ENCODE measurements at places on chromosomes 2 and 18.
A peak's percentile ranks its signal among the peaks of the same experiment; 100 is the strongest.

- DNase-seq = no peak
Measured at GRCh38 chr2:61357681-61358080, 113.2 kb downstream of the USP34 start.

GRCh38 chr2:136137982-136138381 lies 20.0 kb upstream of the CXCR4 start:
- DNase-seq = no peak

- DNase-seq = no peak
Measured at GRCh38 chr2:25190536-25190935, 22.2 kb upstream of the POMC start.

GRCh38 chr2:211205358-211205757 lies 649.0 kb downstream of the CPS1 start:
- DNase-seq = no peak

- DNase-seq = no peak
Measured at GRCh38 chr2:179521944-179522343, 257.3 kb upstream of the SESTD1 start.

DNA sequence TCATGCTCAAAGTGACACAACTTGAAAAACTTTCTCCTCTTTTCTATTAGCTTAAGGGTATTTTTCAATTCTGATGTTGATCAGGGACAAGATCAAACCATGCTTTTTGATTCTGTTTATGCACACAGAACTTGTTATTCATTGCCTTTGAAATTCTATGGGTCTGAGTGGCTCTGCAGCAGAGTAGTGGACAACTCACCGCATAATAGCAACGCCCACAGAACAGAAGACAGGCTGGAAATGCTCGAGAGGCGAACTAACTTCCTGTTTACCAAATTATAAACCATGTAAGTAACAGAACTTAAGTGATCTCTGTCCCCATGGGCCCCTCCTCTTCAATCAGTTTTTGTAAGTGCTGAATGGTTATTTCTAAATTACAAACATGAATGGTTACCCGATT lies 131.2 kb downstream of the CBLN2 start:
- DNase-seq = no peak

- no peak for DNase-seq
Measured at GRCh38 chr2:177169810-177170514, 42.6 kb upstream of the HNRNPA3 start.

DNA sequence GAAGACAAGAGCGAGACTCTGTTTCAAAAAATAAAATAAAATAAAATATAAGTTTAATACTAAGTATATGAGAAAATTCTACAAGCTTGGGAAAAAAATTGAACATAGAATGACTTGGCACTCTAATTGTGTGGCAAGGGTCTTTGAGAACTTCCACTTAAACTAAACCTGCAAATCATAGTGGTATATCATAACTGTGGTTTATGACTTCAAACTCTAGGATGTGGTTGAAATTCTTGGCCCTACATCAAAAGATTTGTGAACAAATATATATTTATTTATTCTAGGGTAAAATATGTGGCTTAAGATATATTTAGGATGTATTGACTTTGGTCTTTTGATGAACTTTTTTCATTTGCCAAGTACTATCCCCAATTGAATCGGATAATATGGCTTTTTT lies 3.1 kb upstream of the FAM171B start:
- DNase-seq = no peak

GRCh38 chr2:240648650-240649275 lies 23.5 kb downstream of the GPR35 start:
- DNase-seq = no peak

DNA sequence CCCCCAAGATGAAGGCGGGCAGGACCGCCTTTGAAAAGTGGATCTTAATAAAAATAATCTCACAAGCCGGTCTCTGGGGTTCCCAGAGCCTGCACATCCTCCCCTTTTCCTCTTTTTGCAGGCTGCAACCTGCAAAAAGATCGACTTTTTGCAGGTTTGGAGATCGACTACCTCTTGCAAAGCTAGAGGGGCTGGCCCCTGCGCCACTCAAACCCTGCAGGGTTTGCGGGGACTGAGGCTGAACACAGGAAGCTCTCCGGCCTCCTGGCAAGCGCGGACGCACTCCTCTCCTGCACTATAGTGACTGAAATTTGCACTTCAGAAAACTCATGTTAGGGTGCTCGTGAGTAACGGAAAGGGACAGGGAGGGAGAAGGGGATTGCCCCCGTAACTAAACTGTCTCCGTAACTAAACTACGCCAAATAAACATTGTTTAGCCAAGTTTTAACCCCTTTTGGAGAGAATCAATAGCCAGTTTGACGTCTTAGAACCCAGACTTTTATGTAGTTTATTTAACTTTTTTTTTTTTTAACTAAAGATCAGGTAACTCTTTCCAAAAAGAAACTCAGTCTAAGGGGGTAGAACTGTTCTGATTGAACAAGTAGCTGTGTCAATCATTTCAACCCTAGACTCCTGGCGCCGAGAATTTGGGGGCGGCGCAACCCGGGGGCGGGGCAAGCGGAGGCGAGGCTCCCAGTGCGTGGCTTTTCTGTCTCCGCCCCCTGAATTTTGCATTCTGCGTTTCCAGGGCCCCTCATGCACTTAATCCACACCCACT lies 2.5 kb downstream of the IGFBP5 start:
- peak; percentile 65 for DNase-seq

- DNase-seq = peak; percentile 59
Measured at GRCh38 chr2:127591221-127591923, 54.6 kb upstream of the GPR17 start.

- DNase-seq = no peak
Measured at GRCh38 chr18:46310258-46310657, 206.1 kb downstream of the HAUS1 start.

GRCh38 chr18:59607471-59607870 lies 89.8 kb downstream of the CCBE1 start:
- DNase-seq = no peak

- DNase-seq = no peak
Measured at GRCh38 chr2:200455958-200456421, 53.9 kb downstream of the KCTD18 start.

DNA sequence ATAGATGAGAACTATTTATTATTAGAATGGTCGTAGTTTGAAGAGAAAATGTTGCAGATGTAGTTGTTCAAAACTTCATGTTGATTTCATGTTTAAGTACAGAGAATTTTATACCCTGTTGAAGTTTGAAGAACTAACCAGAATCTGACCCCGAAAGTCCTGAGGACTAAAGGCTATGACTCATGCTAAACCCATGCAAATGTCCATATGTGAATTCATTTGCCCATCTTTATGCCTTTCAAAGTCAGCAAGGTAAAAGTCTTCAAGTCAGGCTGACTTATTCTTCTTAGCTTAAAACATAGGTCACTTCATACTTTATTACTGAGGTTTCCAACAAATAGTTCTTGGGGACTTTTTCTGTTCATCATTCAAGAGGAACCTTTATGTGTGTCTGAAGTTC lies 185.5 kb downstream of the CCDC85A start:
- no peak for DNase-seq

GRCh38 chr2:197666277-197666676 lies 9.1 kb downstream of the RFTN2 start:
- no peak for DNase-seq

- DNase-seq = no peak
Measured at GRCh38 chr18:35337286-35337685, 6.9 kb downstream of the ZNF24 start.

DNA sequence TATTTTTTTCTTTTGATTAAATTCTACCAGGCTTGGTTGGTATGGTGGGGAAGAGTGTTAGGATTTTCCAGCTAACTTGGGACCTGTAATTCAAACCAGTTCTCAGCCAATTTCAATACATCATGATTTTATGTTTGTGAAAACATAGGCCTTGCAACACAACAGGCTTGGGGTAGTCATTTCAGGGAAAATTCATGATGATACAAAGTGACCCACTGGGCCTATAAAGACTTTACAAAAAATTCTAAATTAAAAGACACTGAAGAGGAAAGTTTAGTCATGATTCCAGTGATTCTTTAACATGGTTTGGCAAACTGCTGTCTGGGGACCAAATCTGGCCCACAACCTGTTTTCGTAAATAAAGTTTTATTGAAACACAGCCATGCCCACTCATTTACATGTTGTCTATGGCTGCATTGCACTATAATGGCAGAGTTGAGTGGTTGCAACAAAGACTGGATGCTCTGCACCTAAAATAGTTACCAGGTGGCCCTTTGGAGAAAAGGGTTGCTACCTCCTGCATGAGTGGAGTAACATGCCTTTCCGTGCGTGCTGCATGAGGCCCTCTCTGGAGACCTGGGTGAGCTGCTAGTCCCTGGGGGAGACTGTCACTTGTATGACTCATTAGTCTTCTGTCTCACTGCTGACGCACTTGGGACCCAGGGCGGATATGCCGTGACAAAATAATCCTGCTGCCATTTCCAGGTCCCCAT lies 73.6 kb downstream of the NPAS2 start:
- no peak for DNase-seq

- DNase-seq = no peak
Measured at GRCh38 chr2:36513661-36514060, 84.3 kb downstream of the FEZ2 start.

DNA sequence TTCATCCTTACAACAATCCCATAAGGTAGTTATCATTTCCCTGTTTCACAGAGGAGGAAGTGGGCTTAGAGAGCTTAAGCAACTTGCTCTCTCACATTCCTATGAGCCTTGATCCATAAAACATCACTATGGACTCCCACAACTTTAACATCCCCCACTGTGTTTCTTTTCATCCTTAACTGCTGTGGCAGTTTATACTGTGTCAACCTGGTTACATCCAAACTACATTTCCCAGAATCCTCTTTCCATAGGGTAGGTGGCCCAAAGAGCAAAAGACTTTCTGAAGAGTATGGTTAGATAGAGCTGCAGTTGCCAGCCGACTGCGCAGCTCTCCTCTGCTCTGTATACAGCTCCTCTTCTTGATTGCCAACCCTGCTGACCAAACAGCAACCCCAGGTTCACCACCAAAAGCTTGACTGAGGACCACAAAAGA lies 22.5 kb downstream of the MAP3K2 start:
- DNase-seq = no peak

- DNase-seq = no peak
Measured at GRCh38 chr18:7663366-7664312, 96.5 kb downstream of the PTPRM start.

- no peak for DNase-seq
Measured at GRCh38 chr2:46337208-46337994, 40.2 kb downstream of the EPAS1 start.

GRCh38 chr2:205688417-205689200 lies 6.3 kb downstream of the NRP2 start:
- no peak for DNase-seq

GRCh38 chr18:11272516-11272915 lies 123.1 kb upstream of the PIEZO2 start:
- DNase-seq = no peak

DNA sequence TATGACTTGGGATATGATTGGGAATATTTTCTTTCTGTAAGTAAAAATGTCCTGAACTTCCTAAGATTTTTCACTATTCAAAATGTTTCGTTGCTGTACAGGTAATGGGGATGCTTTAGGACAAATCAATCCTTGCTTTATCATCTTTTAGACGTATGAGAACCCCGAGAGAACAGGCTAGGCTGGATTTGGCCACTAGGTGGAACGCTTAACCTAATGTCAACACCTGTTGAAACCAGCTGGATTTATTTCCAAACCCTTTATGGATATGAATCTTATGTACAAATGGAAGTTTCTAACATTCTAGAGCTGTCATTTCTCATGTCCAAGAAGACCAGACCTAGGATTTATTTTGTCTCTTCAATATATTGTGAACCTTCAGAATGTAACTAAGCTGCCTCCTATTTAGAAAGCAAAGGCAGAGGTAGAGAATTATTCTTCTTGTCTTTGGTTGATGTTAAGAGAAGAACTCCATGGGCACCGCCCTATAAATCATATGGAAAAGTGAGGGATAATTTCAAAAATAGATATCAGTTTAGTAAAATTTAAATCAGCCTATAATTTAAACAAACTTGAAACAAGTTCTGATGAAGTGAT lies 96.7 kb downstream of the PMAIP1 start:
- no peak for DNase-seq

DNA sequence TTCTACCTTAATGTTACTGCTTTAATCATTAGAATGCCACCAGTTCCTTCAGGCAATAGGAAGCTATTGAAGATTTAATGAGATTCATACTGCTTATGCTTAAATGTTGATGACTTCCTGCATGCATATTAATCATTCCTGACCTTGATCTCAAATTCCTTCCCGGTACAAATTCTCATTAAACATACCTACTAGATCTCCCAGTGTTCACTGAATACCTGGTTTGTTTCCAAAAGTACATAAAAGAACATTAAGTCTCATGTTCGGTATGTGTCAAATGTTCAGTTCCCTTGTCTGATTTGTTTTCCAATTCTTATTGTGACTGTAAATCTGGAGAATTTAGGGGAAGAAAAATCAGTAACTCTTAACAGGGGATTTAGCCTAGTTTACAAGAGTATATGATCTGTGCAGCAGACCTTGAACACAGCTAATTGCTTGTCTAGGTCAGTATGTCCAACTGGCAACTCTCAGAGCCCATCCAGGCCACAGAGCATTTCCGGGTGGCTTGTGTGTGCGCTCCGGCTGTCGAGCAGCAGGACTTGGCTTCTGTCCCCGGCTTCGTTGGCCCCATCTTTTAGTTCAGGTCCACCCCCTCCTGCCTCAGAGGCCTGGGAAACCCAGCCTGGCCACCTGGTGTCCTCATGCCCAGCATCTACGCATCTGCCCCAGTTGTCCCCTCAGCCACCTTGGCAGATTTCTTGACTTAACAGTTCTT lies 13.1 kb downstream of the METAP1D start:
- DNase-seq = no peak

DNA sequence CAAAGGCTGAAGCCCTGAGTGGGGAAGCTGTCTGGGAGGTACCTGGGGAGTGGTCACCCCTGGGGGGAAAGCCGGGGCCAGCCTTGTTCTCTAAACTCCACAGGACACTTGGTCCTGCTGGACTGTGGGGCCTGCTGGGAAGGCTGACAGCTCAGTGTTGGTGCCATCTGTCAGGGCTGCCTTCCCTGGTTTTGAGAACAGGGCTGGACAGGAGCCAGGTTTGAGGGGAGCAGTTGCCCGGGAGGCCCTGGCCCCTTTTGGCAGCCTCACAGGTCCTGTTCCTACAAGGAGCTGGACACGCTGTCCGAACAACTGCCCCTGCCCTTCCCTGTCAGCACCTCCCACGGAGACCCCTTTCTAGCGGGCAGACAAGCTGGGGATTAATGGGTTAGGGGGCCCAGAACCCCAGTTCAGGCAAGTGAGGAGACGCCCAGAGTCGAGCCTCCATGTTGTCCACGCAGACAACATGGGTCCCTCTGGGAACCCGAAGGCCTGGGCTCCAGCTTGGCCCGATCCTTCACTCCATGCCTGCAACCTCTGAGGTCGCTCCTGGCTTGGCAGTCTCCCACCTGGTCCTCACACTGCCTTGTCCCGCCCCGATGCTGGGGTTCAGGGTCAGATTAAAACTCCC lies 40.8 kb downstream of the ATOH8 start:
- DNase-seq = no peak

Data from activated CD4-positive, alpha-beta T cell treated with anti-CD3 and anti-CD28 coated beads for 24 hours (primary cell).